Prostate gland (tissue), 2 donors: ENCODE measurements at places on chromosomes 5 and 9. TPM values are rescaled to one million over a fixed set of nuclear protein-coding genes. Genes with fewer than 3 reads are reported as not detected.

GRCh38 chr5:172925336-172925948, 33.8 kb upstream of the RPL26L1 start:
- peak overlapping the region; percentile 22 for H3K27ac ChIP-seq
- peaks cover 4% of the 10 kb centered on the region for H3K36me3 ChIP-seq
- H3K27me3 ChIP-seq = no peaks in the 10 kb centered on the region
- no peaks in the 10 kb centered on the region for H3K4me1 ChIP-seq
- no peak for DNase-seq

- no peaks in the 10 kb centered on the region for H3K36me3 ChIP-seq
- H3K4me1 ChIP-seq = no peaks in the 10 kb centered on the region
- H3K27me3 ChIP-seq = peaks cover 3% of the 10 kb centered on the region
- no peak overlapping the region for H3K4me3 ChIP-seq
- H3K27ac ChIP-seq = no peak overlapping the region
Measured at GRCh38 chr5:174397206-174397605, 327.2 kb upstream of the MSX2 start.

Gene DNAH5
- total RNA-seq = 6.8 TPM

Gene HTR4
- total RNA-seq = 2.1 TPM

Gene SUSD3
- total RNA-seq = 2.2 TPM

Gene FCN2
- total RNA-seq = not detected

Gene BTNL3
- 1.6 TPM for total RNA-seq

Gene PHAX
- 40.7 TPM for total RNA-seq
